Stimulated activated CD4-positive, alpha-beta T cell treated with anti-CD3 and anti-CD28 coated beads, Interleukin-1b, Interleukin-23, amount 100 ng/mL, for 24 hours (primary cell): ENCODE measurements at places on chromosomes 7 and 10.

- no peak for DNase-seq
Observed at GRCh38 chr7:119945822-119946221, 327.2 kb upstream of the KCND2 start.

DNA sequence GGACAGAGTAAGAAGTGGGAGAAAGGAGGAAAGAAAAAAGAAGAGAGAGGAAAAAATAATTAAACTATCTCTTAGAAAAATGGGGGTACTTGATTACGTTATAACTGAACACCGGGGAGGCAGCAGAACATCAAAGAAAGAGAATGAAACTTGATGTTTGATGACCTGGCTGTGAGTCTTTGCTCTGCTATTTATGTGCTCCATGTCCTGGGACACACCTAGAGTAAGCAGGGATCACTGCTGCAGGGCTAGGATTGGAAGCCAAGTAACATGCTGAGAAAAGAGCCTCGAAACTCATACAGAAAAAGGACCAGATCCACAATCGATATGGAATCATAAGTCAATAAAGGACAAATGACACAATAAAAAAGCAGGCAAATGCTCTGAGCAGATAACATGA is 56.7 kb upstream of the COL13A1 start:
- no peak for DNase-seq

DNA sequence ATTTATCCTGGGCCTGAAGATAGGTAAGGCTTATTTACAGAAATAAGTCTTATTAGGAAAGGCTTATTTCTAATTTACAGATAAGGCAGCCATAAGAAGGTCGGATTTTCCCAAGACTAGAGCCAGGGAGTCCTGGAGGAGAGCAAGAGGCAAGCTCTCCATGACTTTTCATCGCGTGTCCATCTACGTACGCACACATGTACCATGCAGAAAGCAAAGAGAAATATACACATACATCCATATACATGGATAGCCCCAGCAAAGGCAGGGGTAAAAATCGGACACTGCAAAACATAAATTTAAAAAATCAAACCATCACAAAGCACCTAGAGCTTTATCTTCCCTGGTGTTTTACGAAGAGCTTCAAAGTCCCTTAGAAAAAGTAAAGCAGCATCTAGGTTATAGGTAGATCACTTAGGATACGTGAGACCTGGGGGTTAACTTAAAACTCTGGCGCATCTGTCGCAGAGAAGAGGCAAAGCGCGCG is 25.8 kb upstream of the ZRANB1 start:
- no peak for DNase-seq

- no peak for DNase-seq
Observed at GRCh38 chr10:101287183-101287996, 58.1 kb upstream of the LBX1 start.

- DNase-seq = no peak
Observed at GRCh38 chr7:147607157-147607800, 983.3 kb upstream of the C7orf33 start.

- DNase-seq = no peak
Observed at GRCh38 chr7:70631718-70632117, 500.2 kb upstream of the GALNT17 start.

DNA sequence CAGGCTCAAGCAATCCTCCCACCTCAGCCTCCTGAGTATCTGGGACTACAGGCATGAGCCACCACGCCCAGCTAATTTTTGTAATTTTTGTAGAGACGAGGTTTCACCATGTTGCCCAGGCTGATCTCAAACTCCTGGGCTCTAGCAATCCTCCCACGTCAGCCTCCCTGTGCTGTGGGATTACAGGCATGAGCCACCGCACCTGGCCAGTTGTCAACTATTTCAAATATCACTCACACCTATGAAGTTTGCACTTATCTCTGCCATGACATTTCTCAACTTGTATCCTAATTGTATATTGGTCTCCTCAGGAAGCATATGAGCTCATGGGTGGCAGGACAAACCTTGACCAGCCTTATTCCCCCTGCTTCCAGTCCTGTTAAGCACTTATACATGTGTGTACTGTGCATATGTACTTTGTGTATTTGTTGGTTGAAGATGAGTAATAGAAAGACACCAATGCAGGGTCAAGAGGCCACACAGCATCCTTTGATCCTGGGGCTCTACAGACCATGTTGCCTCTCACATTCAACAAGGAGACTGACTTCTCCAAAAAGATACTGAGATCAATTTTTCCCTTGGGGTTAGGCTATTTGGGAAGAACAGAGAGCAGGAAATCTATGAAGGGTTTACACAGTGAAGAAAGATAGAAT is 82.2 kb downstream of the SLC16A9 start:
- no peak for DNase-seq

DNA sequence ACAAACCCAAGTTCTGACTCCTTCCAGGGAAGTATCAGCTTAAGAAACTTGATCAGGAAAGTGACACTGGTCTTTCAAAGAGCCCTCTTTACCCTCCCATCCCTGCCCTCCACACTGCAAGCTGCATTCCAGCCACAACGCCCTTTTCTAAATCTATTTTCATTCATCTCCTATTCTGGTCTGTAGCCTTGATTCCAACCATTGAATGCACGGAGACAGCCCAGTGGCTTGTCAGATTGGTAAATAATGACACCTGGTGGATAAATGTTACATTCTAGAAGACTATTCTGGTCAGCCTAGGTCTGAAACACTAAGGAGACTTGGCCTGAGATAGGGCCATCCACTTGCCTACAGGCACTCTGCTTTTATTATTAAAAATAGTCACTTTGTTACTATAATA is 20.9 kb downstream of the MORN4 start:
- DNase-seq = no peak

- no peak for DNase-seq
Observed at GRCh38 chr10:73478636-73479035, 17.2 kb downstream of the PPP3CB start.

DNA sequence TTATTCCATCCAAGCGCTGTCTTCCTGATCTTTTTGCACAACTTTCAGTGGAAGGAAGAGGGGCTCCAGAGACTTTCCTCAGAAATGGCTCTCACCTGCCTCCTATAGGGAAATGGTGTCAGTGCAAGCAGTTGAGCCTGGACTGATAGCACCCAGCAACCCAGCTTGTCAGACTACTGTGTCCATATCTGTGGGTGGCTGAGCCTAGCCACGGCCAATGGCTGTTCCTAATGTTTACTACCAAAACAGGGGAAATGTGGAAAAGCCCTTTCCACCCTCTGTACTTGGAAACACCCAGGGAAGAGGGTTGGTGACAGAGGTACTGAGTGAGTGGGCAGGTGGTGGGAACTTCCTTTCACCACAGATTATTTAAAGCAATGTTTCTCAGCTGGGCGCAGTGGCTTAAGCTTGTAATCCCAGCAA is 4.3 kb upstream of the YKT6 start:
- no peak for DNase-seq

- no peak for DNase-seq
Observed at GRCh38 chr7:91554883-91555282, 290.6 kb downstream of the FZD1 start.

- DNase-seq = no peak
Observed at GRCh38 chr10:8389630-8390029, 335.1 kb downstream of the GATA3 start.

DNA sequence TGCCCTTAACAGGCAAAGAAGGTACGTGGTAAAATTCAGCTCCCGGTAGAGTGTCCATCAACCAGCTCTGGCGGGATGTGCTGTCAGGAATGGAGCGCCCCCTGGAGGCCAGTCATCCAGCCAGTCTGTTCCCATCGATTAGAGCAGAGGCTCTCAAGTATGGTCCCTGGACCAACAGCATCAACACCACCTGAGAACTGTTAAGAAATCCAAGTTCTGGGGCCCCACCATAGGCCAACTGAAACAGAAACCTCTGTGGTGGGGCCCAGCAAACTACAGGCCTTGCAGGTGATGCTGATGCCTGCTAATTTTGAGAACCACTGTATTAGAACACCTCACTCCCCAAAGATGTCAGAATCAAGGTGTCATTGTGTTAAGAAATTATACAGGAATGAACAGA is 109.2 kb downstream of the DPY19L1 start:
- DNase-seq = peak; percentile 33

- no peak for DNase-seq
Observed at GRCh38 chr10:109982123-109982522, 25.7 kb upstream of the ADD3 start.

GRCh38 chr10:114537736-114538135 is 120.3 kb downstream of the ABLIM1 start:
- no peak for DNase-seq

- DNase-seq = no peak
Observed at GRCh38 chr10:69578508-69578991, 5.3 kb upstream of the NEUROG3 start.

DNA sequence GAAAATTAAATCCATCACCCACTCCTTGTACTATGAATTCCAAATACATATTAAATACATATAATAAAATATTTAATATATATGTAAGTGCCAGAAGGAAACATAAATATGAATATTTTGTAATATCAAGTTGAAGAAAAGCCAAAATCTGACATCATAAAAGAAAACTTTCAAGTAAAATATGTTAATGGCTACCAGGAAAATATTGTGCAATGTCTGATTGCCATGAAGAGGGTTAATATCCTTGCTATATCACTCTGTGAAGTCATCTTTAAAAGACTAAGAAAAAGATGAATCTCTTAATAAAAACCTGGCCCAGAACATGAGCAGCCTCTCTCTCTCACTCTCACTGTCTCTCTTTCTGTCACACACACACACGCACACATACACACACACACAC is 130.2 kb downstream of the EGFR start:
- DNase-seq = no peak
